NCI-H2029 (cell line): ENCODE measurements at places on chromosomes 16 and 17.

DNA sequence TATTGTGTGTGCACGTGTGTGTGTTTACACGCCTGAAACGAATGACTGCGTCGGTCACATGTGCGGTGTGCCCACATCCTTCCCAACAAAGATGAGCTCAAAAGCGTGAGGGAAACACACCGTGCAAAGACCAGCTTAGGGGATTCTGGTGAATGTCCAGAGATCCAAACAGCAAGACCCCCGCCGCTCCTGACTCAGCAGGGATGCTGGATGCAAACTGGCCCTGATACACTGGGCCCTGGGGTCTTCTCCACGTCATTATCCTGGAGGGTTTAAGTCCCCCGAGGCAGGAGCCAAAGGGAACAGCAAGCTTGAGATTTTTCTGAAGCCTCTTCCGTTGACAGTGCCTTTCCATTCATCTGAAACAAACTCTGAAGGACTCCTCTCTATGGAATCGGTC lies 59.2 kb downstream of the TBC1D16 start:
- DNase-seq: no peak

DNA sequence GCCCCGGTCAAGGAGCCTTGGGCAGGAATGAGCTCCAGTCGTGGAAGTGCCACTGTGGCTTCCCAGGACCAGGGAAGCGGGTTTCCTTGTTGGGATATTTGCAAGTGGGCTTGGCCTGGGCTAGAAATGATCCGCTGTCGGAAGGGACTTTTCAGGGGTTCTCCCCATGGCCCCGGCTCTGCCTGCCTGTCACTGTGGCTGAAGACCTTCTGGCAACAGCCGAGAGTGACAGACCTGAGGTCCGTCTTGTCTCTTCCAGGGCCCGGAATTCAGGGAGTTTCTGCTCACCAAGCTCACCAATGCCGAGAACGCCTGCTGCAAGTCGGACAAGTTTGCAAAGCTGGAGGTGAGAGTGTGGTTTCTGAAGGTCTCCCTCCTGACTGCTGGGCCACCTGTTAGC lies 57.7 kb downstream of the OR1D5 start:
- DNase-seq: no peak

DNA sequence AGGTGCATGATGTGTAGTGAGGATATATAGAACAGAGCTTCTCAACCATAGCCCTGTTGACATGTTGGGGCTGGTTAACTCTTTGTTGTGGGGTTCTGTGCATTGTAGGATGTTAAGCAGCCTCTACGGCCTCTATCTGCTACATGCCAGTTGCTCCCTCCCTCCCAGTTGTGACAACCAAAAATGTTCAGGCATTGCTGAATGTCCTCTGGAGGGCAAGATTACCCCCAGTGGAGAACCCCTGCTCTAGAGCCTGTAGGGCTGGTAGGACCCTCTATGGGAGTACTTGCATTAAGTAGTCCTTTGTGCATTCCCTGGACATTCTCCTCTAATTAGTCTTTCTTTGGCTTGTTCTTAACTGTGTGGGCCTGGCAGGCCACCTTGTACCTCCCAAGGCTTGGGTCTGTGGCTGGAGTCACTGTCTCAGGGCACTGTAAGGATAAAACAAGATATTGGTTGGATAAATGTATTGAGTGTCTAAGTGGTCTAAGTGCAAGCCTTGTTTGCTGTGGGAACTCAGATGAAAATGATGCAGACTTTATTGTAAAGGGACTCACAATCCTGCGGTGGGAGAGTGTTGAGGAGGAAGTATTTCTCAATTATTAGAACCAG lies 19.8 kb upstream of the MYO1D start:
- DNase-seq: no peak

DNA sequence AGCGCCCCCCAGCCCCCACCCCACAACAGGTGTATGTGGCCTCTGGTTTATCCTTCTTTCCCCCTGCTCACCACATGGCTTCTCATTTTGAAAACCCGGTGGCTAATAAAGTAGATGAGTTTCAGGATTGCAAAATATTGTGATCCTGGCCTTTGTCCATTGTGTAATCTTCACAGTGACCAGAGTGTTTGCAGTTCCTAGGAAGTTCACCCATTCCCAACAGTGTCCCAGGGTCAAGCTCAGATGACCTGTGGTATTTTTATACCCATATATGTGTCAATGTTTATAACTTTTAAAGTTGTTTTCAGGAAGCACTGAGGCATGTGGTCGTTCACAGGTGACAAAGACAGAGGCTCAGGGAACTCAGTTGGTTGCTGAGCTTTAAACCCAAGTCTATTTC lies 721.9 kb downstream of the WWOX start:
- DNase-seq: no peak

DNA sequence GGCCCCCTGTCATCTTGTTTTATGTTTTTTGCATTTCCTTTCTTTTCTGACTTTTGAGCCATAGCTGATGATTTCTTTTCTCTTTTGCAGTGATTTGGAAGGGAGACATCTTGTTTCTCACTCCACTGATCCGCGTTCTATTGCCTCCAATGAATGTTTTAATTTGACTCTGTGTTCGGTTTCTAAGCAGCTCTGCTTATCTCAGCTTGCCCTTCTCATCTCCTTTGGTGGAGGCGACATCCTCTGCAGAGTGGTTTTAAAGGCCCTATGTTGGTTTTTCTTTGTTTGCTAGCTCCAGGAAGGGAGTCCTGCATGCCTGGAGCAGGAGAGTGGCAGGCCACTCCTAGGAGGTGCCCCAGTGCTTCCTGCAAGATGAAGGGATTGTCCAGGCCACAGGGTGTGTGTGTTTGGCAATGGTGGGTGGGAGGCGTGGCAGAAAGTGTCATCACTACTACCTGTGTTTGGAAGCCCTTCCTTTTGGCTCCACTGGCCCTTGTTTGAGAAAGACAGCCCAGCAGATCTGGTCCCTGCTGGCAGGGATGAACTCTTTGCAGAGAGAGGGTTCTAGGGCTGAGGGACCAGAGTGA lies 13.6 kb downstream of the SMPD3 start:
- peak; percentile 19 for DNase-seq

- DNase-seq: no peak
Observed at GRCh38 chr17:66837885-66838665, 3.2 kb downstream of the CACNG5 start.

GRCh38 chr16:83134638-83135037 lies 507.9 kb downstream of the CDH13 start:
- DNase-seq: no peak

- DNase-seq: no peak
Observed at GRCh38 chr17:41959030-41959335, 7.6 kb upstream of the CNP start.
